SJSA1 (cell line): ENCODE measurements at places on chromosomes 4 and X. TPM values are rescaled to one million over a fixed set of nuclear protein-coding genes. Genes with fewer than 3 reads are reported as not detected.

Gene TNIP3
- 0.47 TPM in 1 of 2 replicates, not detected in the other for total RNA-seq

Gene CFAP47
- not detected in 2 replicates for total RNA-seq

Gene RBMXL3
- not detected in 2 replicates for total RNA-seq

Gene CITED1
- 0.11 and 3.8 TPM in 2 replicates for total RNA-seq

Gene PGAM4
- total RNA-seq = not detected in 2 replicates

Gene TRO
- 13.6 and 25.3 TPM in 2 replicates for total RNA-seq

Gene RAB40A
- 0.11 and 0.19 TPM in 2 replicates for total RNA-seq

Gene TLR3
- total RNA-seq = 1.6 and 3.4 TPM in 2 replicates

Gene TMEM31
- not detected in 2 replicates for total RNA-seq

Gene NPY2R
- not detected in 2 replicates for total RNA-seq

DNA sequence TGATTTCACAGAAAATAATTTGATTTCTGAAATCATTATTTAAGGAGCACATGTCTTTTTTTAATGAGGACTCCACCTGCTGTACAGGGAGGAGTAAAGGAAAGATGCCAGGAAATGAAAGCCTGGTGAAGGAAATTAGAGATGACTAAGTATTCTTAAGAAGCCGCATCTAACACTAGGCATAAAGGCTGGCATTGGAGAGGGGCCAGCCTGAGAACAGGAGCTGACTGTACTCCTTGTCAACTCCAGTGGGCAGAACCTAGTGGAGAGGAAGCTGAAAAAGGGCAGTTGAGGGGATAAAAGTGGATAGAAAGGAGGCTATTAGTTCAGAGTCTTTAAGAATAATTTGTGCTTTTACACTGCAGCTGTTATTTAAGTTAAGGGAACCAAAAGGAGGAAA is 393.0 kb downstream of the PPP1R2C start:
- no peak for DNase-seq
- H3K4me3 ChIP-seq = no peak overlapping the region
- H3K27ac ChIP-seq = no peak overlapping the region
- H3K36me3 ChIP-seq = no peaks in the 10 kb centered on the region
- H3K27me3 ChIP-seq = no peaks in the 10 kb centered on the region
- H3K4me1 ChIP-seq = no peaks in the 10 kb centered on the region

DNA sequence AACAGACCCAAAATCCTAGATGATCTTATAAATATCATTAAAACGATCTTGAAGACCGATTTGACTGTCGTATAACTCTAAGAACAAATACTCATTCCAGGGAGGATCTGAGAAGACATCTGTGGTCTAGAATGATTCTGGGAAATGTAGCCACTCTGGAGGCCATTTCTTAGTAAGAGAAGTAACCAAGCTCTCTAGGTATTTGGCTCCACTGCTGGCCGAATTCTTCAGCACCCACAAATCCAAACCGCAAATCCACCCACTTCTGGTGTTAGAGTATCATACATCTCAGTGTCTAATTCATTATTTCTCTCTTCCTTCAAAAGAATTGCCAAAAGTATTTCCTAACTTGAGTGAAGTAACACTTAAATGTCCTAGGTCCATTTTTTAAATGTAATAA is 23.9 kb downstream of the KLHL5 start:
- no peak overlapping the region for H3K4me3 ChIP-seq
- peak; percentile 49 for DNase-seq
- no peaks in the 10 kb centered on the region for H3K27me3 ChIP-seq
- H3K4me1 ChIP-seq = peaks cover 14% of the 10 kb centered on the region
- peak overlapping the region; percentile 76 for H3K27ac ChIP-seq

DNA sequence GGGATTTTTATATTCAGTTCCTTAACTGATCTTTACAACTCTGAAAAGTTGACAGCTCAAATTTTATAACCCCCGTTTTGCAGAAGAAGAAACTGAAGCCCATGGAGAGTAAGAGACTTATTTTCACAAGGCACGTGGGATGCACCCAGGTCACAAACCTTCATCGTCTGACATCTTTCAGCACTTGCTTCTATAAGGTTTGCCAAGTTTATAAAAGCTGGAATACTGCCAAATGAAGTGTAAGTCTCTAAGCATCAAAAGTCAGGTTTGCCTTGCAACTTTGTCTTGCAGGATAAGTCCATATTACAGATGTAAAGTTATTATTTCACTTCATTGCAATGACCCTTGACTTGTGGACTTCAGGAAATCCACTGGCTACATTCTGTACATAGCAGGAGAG is 6.3 kb upstream of the KCNIP4 start:
- H3K27ac ChIP-seq = no peak overlapping the region
- no peaks in the 10 kb centered on the region for H3K27me3 ChIP-seq
- H3K4me3 ChIP-seq = no peak overlapping the region

GRCh38 chrX:45007598-45007997 is 134.6 kb downstream of the KDM6A start:
- H3K4me3 ChIP-seq = no peak overlapping the region
- no peaks in the 10 kb centered on the region for H3K36me3 ChIP-seq
- no peaks in the 10 kb centered on the region for H3K4me1 ChIP-seq
- no peaks in the 10 kb centered on the region for H3K27me3 ChIP-seq

GRCh38 chrX:91039777-91040176 is 394.9 kb upstream of the PABPC5 start:
- no peaks in the 10 kb centered on the region for H3K4me1 ChIP-seq
- no peaks in the 10 kb centered on the region for H3K27me3 ChIP-seq
- no peaks in the 10 kb centered on the region for H3K36me3 ChIP-seq
- H3K27ac ChIP-seq = no peak overlapping the region
- H3K4me3 ChIP-seq = no peak overlapping the region

DNA sequence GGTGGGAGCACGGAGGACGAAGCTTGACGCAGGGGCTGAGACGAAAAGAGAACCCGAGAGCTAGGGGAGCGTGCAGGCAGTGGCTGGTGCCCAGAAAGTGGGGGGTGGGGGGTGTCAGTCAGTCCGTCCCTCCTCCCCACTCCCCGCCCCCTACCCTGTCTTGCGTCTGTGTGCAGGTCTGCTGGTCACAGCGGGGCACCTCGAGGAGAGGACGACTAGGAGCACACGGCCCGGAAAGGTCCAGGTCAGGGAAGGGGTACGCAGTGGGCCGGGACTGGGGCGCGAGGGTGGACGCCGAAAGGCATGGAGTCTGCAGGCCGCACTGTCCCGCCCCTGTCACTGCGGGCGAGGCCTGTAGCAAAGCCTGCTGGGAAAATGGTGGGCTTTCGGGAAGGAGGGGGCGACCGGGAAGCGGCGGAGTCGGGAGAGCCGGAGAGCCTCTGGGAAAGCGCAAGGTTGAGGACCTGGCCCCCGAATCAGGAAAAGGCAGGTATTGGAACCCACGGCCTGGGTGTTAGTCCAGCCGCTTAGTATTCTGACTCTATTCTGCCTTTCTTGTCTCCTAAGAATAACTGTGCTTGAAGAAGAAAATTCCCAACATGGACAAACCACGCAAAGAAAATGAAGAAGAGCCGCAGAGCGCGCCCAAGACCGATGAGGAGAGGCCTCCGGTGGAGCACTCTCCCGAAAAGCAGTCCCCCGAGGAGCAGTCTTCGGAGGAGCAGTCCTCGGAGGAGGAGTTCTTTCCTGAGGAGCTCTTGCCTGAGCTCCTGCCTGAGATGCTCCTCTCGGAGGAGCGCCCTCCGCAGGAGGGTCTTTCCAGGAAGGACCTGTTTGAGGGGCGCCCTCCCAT is 769 bp downstream of the TCEAL1 start:
- peaks cover 5% of the 10 kb centered on the region; the same call in 1 of the 2 replicates for H3K4me1 ChIP-seq
- peak; percentile 64 for DNase-seq
- H3K27me3 ChIP-seq = no peaks in the 10 kb centered on the region
- H3K4me3 ChIP-seq = peak overlapping the region; percentile 53
- H3K27ac ChIP-seq = peak overlapping the region; percentile 49

DNA sequence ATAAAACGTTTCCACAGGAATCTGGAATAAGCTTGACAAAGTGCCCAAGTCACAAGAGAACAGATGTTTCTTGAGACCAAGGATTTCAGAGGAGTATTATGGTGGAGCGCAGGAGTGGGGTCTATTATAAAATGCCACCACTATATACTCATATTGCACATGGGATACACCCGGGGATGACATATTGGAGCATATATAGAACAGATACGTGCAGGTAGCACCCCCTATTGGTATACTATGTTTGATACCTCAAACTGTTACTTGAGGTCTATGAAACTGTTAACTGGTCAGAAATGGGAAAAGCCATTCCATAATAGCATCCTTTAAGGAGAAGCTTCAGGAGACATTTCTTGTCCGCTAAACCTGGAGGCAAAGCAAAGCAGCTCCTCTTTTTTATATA is 86.0 kb downstream of the PCYT1B start:
- H3K27ac ChIP-seq = no peak overlapping the region
- H3K36me3 ChIP-seq = no peaks in the 10 kb centered on the region
- no peaks in the 10 kb centered on the region for H3K4me1 ChIP-seq
- H3K27me3 ChIP-seq = no peaks in the 10 kb centered on the region
- no peak overlapping the region for H3K4me3 ChIP-seq

DNA sequence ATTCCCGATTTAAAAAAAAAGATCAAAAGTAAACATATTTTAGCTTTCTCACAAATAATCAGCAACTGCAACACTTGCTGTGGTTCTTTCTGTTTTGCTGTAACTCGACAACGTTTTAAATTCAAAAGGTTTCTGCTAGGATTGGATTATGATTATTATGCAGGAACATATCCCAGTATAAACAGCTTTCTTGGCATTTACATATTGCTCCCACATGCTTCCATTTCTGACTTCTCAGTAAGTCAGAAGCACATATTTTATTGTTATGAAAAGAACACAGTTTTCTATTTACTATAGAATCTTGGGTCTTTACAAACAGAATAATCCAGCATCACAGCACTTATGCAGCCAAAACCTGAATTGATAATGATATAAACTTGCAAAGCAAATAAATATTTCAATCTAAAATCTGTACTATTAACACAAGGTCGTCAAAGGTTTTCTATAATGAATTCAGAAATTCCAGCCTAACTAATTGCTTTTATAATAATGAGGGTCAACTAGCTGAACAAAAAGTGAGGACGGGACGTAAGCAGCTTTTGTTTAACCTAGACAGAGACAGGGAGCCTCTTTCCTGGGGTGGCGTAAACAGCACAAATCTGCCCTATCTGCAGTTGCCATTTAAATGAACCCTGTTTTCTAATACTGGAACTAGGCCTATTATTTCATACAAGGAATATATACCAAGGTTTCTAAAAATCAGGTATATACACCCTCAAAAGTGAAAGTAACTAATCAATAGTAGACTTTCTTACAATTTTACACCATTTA is 9.8 kb upstream of the PCDH18 start:
- DNase-seq = no peak
- peaks cover 2% of the 10 kb centered on the region; the same call in 1 of the 2 replicates for H3K4me1 ChIP-seq
- peak overlapping the region; percentile 2; the same call in 1 of the 2 replicates for H3K4me3 ChIP-seq
- no peaks in the 10 kb centered on the region for H3K36me3 ChIP-seq
- no peaks in the 10 kb centered on the region for H3K27me3 ChIP-seq
- H3K27ac ChIP-seq = no peak overlapping the region

DNA sequence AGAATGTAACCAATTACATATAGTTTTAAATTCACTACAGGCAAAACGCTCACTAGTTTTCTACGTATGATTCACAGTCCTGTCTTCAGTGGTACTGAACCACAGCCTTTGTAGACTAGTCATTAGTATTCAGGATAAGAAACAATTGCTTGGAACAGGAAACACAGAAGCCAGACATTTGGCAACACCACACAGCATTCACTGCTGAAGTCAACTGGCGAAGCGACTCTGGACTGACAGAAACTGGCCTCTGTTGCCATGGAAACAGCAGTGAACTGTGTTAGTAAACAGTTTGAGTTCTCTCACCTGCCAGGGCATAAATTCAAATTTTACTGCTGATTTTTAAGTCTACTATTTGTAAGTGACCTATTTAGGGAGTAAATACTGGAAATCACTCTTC is 57.6 kb downstream of the MAPK10 start:
- H3K4me1 ChIP-seq = 0 out of 2 replicates have a peak, but pooled peaks cover under 1% of the 10 kb centered on the region
- no peak for DNase-seq
- H3K36me3 ChIP-seq = no peaks in the 10 kb centered on the region
- H3K27me3 ChIP-seq = no peaks in the 10 kb centered on the region

GRCh38 chr4:147816382-147817254 is 84.7 kb downstream of the ARHGAP10 start:
- H3K4me3 ChIP-seq = no peak overlapping the region
- no peaks in the 10 kb centered on the region; the same call in 1 of the 2 replicates for H3K36me3 ChIP-seq
- no peaks in the 10 kb centered on the region for H3K27me3 ChIP-seq
- no peak for DNase-seq
- no peak overlapping the region for H3K27ac ChIP-seq
